ENCODE measurements at places on chromosomes 6 and 20. TPM values are rescaled to one million over a fixed set of nuclear protein-coding genes. Genes with fewer than 3 reads are reported as not detected.

The TMEM244 gene
- not detected for polyA plus RNA-seq

The FILIP1 gene
- 2.5 TPM for polyA plus RNA-seq

The NEU1 gene
- polyA plus RNA-seq = 77.5 TPM

GRCh38 chr6:38239719-38240451, 399.8 kb downstream of the BTBD9 start:
- DNase-seq = no peak

DNA sequence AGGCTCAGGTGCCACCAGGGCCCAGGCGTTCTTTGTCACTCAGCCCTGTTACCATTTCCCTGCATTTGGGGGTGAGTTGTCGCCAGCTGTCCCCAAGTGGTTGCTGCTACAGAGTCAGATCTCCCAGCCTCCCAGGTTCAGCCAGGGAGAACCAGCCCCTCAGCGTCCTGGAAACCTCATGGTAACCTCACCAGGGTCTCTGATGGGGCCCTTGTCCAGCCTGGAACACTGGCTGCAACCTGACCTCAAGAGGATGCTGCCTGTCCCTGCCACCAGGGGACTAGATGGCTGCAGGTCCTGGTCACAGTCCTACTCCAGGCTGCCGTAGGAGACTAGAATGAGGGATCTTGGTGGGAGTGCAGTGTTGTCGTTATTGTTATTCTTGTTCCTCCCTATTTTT, 228.3 kb upstream of the PDE10A start:
- no peak for DNase-seq

The NKX2-2 gene
- polyA plus RNA-seq = not detected

DNA sequence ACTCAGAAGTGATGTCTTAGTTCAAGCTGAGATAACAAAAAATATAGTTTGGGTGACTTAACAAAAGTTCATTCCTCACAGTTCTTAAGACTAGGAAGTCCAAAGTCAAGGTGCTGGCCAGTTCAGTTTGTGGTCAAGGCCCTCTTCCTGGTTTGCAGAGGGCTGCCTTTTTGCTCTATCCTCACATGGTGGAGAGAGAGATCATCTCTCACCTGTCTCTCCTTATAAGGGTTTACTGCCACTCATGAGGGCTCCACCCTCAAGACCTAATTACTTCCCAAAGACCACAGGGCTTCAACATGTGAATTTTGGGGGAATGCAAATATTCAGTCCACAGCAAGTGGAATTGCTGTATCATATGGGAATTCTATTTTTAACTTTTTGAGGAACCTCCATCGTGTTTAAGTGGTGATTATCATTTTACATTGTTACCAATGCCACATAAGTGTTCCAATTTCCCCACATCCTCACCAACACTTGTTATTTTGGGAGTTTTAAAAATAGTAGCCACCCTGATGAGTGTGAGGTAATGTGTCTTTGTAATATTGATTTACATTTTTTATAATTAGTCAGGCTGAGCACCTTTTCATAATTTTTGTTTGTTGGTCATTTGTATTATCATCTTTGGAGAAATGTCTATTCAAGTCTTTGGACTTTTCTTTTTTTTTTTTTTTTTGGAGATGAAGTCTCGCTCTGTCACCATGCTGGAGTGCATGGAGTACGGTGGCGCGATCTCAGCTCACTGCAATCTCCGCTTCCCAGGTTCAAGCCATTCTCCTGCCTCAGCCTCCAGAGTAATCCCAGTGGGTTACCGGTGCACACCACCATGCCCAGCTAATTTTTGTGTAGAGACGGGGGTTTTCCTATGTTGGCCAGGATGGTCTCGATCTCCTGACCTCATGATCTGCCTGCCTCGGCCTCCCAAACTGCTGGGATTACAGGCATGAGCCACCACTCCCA, 112.2 kb downstream of the SESN1 start:
- no peak for DNase-seq

All from right renal cortex interstitium (tissue), 3 donors.